ENCODE measurements at places on chromosomes 12 and 14.

DNA sequence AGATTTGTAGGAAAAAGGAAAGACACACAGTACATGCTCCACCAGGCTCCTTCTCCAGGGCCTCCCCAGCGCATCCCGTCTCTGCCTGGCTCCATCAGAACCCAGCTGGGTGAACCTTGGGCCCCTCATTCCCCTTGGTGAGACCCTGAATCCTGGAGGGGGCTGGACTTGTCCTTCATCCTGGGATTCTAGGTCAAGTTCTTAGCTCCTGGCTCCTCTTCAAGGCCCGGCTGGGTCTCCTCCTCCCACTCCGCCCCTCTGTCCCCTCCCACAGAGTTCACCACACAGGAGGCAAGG is 49.2 kb downstream of the PSMA6 start:
- DNase-seq, result no peak

GRCh38 chr12:117485984-117486839 is 124.8 kb upstream of the NOS1 start:
- no peak for DNase-seq

- no peak for DNase-seq
These were observed 62.3 kb upstream of the DDX11 start for GRCh38 chr12:31011336-31011735.

DNA sequence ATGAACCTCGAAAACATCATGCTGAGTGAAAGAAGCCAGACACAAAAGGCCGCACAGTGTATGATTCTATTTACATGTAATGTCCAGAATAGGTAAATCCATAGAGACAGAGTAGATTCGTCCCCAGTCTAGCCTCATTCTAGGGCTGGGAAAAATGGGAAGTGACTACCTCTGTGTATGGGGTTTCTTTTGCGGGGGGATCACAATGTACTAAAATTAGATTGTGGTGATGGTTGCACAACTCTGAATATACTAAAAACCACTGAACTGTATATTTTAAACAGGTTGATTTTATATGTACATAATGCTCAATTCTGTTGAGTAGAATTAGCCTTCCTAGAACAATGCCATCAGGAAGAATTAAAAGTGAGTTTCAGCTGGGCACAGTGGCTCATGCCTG is 6.3 kb upstream of the RILPL2 start:
- DNase-seq, result no peak

GRCh38 chr14:96893966-96894622 is 96.9 kb downstream of the VRK1 start:
- DNase-seq, result no peak

DNA sequence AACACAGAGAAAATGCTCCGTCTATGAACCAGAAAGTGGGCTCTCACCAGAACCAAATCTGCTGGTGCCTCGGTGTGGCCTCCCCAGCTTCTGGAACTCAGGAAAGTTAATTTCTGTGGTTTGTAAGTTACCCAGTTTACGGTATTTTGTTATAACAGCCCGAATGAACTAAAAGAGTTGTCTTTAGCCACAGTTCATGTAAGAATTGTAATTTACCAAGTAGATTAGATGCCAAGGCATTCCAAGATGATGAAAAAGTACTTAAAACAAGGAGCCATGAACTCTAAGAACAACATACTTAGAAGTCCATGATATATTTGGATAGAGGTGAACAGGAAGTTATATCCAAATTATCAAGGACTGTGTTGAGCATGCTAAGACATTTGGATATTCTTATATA is 259.9 kb upstream of the GARIN6 start:
- DNase-seq, result no peak

DNA sequence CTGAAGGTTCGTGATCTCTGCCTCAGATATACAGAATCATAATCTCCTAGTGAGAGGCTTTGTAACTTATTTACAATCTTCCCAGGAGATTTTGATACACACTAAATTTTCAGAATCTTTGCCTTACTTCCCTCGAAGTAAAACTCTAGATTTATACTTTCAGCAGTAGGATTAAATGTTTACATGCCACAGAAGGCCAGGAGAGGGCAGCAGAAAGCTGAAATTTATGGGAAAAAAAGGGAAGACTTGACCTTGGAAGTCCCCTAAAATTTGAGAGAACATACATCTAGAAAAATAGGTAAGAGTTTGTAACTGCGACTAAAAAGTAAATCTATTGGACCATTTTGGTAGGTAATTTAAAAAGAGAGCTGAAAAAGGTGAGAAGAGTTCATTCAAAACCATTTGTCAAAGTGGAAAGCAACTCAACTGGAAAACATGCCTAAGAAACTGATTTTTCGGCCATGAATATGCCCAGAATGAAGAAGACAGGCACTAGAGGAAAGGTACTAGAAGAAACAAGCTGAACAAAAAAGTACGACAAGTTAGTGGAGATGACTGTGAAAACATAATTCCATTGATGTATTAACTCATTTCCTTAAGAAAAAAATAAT is 242.0 kb upstream of the MDGA2 start:
- peak; percentile 34 for DNase-seq

GRCh38 chr12:79765157-79765556 is 74.4 kb upstream of the PAWR start:
- no peak for DNase-seq

DNA sequence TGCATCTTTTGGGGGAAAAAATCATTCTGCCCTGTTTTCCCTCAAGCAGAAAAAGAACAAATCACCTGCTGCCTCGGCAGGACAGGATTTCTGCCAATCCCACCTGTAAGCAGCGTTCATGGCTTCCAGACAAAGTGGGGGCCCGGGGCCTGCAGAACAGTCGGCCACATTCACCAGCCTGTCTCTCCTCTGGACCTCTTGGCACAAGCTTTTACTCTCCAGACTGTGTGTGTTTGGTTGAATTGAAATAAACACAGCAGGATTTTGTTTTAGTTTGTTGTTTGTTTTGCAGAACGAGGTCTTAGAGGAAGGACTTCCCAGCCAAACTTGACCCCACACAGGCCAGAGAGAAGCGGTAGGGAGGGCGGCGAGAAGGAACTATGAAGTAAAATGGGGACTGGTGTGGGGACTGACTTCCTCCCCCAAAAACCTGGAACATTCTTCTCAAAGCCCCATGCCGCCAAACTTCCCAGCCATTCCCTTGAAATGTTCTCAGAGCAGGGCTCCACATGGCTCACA is 41.7 kb upstream of the FOS start:
- no peak for DNase-seq

- no peak for DNase-seq
These were observed 51.3 kb downstream of the RIMBP2 start for GRCh38 chr12:130664772-130665171.

- no peak for DNase-seq
These were observed 27.9 kb downstream of the CLEC9A start for GRCh38 chr12:10058387-10058786.

DNA sequence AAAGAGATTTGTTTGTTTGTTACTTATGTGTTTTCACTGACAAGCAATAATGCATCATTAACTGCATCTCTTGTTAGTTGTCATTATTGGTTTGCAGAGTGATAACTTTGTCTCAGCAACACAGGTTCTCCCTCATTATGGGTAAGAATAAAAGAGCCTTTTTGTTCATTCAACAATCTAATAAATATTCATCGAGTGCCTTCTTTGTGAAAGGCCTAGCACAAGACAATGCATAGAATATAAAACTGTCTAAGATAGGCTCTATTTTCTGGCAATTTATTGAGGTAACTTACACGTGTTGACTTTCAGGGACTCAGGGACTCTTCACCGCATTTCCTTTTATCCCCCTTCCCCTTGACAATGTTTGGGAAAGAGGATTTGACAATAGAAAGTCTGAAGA is 95.5 kb upstream of the KRR1 start:
- DNase-seq, result no peak

GRCh38 chr14:55129428-55130195 is 560 bp downstream of the LGALS3 start:
- peak; percentile 79 for DNase-seq

DNA sequence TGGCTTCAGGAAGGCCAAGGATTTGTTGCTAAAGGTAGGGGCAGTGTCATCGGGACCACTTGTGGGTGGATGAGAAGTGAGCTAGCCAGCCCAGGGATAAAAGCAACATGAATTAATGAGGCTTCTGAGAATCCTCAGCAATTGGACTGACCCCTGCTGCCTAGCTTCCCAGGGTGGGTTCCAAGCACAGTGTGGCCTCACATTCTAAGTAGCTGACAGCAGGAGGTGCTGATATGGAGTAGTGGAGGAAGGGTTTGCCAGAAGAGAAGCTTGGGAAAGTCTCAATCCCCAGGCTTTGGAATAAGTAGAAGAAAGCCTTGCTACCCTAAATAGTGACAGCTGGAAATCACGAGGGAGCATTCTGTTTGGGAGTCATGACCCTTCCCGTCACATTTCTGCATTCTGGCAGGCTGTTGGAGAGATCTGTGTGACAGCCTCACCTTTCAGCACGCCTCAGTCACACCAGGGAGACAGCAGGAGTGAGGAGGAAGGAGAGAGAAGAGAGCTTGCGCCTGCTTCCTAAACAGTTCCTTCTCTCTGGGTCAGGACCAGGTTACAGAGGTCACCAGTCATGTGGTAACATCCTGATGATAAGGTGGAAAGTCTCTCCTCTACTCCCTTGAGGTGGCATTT is 31.2 kb downstream of the DACT1 start:
- DNase-seq, result no peak

DNA sequence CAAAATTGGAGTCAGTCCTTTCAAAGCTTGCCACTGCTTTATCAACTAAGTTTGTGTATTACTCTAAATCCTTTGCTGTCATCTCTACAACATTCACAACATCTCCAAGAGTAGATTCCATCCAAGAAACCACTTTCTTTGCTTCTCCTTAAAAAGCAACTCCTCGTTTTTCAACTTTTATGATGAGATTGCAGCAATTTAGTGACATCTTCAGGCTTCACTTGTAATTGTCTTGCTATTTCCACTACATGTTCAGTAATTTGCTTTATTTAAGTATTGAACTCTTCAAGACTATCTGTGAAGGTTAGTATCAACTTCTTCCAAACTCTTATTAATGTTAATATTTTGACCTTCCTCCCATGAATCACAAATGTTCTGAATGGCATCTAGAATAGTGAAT is 747.9 kb downstream of the TMTC2 start:
- no peak for DNase-seq

- DNase-seq, result no peak
These were observed 290.7 kb upstream of the AMIGO2 start for GRCh38 chr12:47370421-47370820.

DNA sequence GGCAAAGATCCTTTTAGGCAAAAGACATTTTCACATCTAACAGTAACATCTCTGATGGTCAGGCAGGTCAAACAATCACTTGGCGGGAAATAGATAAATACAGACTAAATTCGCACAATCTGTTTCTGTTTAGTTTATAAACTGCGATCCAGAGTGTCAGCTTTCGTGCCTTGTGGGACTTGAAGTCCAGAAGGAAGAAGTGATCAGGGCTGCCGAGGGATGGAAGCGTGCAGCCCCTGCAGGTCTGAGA is 245 bp upstream of the BRMS1L start:
- no peak for DNase-seq

- no peak for DNase-seq
These were observed 60.4 kb upstream of the ARID2 start for GRCh38 chr12:45669093-45669492.

- DNase-seq, result no peak
These were observed 80.8 kb downstream of the CIT start for GRCh38 chr12:119796292-119796691.

- DNase-seq, result no peak
These were observed 693.0 kb downstream of the LRFN5 start for GRCh38 chr14:42299692-42300091.

DNA sequence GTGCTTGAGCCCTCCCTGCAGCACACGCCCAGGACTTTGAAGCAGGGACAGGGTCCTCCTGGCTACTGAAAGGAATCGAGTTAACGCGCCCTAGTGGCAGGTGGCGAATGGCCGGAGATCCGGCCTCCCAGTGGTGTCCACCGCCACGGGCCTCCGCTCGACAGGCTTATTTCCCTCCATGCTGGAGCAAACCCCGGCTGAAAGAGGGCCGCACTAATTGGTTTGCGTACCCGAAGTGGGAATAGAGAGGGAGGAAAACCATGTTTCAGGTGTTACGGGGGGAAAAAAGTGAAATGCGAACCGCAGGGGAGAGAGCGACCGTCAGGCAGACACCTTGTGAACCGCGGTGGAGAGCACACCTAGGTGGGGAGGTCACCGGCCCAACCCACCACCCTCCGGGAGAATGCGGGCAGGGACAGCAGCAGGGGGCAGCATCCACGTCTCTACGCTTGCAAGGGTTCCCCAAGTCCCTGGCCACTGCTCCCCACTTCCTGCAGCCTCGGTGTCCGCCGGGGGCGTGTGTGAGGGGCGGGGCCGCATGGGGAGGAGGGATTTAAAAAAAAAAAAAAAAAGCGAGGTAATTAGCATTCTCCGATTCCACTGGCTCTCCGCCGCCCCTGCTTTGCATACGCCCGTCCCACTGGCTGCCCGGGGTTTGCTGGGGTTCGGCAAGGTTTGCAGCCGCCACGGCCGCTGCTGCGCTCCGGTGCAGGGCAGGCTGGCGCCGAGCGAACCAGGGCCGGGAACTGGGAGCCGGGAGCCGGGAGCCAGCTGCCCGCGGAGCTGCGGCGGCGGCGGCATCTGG is 224.6 kb upstream of the CRY1 start:
- DNase-seq, result no peak

GRCh38 chr14:67697006-67697405 is 1.4 kb upstream of the RDH11 start:
- DNase-seq, result no peak

DNA sequence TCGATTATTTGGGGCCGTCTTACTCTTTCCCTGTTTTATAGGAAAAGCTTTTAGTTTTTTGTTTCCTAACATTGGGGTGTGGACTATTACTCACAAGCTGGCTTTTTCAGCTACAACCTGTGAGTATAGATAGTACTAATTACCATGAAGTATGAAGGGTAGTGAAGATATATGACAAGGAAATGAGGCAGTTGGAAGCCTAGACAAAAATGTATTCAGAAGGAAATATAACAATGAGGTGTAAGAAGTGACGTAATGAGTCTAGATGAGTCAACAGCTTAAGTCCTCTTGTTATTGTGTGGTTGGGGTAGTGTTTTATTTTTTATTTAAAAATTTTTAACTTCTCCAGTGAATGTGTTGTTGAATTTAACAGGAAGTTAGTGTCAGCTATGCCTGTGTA is 804.5 kb downstream of the NRXN3 start:
- DNase-seq, result no peak

DNA sequence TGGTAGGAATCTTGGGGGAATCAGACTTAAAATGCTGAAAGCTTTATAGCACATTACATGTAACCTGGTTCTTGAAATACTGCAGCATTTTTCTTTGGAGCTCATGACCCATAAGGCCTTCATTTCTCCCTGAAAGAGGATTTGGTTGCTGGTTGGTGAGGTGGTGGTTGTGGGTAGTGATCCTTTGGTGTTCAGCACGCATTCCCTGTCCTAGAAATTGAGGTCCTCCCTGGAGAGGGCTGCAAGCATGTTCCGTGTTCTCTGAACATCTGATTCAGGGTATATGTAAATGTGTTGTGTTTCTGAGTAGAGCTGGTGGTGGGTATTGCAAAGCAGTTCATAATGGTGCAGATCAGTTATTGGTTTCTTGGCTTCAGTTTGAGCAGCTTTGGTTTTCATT is 2.0 kb downstream of the SCN8A start:
- peak; percentile 26 for DNase-seq

DNA sequence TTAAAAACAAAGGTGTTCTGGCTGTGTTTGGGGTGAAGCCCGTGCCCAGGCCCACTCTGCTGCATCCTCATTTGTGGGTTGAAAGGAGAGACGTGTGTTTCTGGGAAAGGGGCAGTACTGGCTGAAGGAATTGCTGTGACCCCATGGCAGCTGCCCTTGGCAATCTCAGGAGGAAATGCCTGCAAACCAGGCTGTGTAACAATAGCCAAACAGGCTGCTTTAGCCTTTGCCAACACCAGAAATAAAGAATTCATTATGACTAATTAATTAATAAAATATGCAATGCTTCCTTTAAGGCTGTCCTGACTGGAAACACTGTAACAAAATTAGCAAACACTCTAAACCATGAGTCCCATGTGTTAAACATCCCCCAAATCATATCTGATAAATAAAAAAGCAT is 53.0 kb upstream of the KRR1 start:
- no peak for DNase-seq
